ENCODE measurements at places on chromosomes 4 and X.

DNA sequence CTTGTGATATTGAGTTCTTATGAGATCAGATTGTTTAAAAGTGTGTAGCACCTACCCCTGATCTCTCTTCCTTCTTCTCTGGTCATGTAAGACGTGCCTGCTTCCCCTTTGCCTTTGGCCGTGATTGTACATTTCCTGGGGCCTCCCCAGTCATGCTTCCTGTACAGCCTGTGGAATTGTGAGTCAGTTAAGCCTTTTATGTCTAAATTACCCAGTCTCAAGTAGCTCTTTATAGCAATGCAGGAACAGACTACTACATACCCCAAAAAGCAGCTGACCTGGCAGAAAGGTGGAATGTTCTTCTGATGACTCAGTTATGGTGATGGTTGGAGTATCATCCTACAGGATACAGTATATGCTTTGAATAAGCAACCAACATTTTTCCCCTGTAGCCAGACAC is 11.4 kb upstream of the MCUB start:
- DNase-seq = no peak

DNA sequence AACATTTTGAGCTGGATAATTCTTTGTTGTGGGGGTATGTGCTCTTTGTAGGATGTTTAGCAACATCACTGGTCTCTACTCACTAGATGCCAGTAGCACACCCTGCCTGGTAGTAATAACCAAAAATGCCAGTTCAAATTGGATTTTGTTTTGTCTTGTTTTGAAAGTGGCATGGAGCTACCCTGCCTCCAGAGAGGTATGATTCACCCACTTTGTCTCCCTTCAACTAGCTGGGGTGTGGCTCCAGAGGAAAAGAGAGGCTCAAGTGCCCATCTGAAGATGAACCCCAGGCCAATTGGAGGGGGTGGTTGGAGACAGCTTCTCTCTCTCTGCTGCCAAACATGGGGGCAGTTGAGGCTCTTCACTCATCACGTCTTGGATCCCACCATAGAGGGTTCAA is 34.5 kb downstream of the NIPAL1 start:
- DNase-seq = no peak

GRCh38 chr4:1405254-1405635 is 997 bp downstream of the NKX1-1 start:
- no peak for DNase-seq

- peak; percentile 77 for DNase-seq
Measured at GRCh38 chr4:102500696-102501446, at the start of gene NFKB1. NFKB1 (plus strand) TSS chr4:102501359; CDS start chr4:102525519, 24,160 bp downstream.

GRCh38 chr4:6056976-6057766 is 38.9 kb upstream of the C4orf50 start:
- DNase-seq = no peak

GRCh38 chrX:94454606-94455005 is 780.6 kb downstream of the FAM133A start:
- no peak for DNase-seq

GRCh38 chr4:74875451-74875850 is 57.5 kb upstream of the PARM1 start:
- no peak for DNase-seq

GRCh38 chr4:145644699-145645098 is 25.5 kb downstream of the MMAA start:
- DNase-seq = no peak

GRCh38 chrX:53305219-53305995 is 24.0 kb upstream of the IQSEC2 start:
- DNase-seq = no peak

DNA sequence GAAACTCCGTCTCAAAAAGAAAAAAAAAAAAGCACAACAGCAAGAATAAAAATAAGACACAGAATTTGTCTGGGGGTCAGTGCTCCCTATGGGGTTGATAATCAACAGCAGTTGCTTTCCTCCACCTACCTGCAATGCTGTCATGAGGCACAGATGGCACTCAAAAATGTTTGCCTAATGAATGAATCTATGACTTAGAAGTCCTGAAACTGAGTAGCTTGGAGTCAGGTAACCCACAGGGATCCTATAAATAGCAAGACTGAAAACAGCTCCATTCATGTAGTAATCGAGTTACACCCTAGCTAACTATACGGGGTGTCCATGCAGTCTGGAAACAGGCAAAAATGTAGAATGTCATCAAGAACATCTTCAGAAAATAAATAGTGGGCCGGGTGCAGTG is 19.8 kb upstream of the DDX3X start:
- no peak for DNase-seq

GRCh38 chr4:154489558-154490233 is 1.9 kb downstream of the DCHS2 start:
- DNase-seq = no peak

- no peak for DNase-seq
Measured at GRCh38 chr4:16608123-16608522, 290.3 kb downstream of the LDB2 start.

Data from activated CD4-positive, alpha-beta T cell treated with anti-CD3 and anti-CD28 coated beads, Interleukin-2, amount 50 U/mL, for 1 hour (primary cell).